ENCODE measurements at places on chromosomes 1 and 21.
A peak's percentile ranks its signal among the peaks of the same experiment; 100 is the strongest.

- H3K27me3 ChIP-seq = no peaks in the 10 kb centered on the region
- no peak overlapping the region for H3K4me3 ChIP-seq
- H3K36me3 ChIP-seq = peaks cover 27% of the 10 kb centered on the region
These were observed 36.9 kb downstream of the FGGY start for GRCh38 chr1:59333626-59334277.

DNA sequence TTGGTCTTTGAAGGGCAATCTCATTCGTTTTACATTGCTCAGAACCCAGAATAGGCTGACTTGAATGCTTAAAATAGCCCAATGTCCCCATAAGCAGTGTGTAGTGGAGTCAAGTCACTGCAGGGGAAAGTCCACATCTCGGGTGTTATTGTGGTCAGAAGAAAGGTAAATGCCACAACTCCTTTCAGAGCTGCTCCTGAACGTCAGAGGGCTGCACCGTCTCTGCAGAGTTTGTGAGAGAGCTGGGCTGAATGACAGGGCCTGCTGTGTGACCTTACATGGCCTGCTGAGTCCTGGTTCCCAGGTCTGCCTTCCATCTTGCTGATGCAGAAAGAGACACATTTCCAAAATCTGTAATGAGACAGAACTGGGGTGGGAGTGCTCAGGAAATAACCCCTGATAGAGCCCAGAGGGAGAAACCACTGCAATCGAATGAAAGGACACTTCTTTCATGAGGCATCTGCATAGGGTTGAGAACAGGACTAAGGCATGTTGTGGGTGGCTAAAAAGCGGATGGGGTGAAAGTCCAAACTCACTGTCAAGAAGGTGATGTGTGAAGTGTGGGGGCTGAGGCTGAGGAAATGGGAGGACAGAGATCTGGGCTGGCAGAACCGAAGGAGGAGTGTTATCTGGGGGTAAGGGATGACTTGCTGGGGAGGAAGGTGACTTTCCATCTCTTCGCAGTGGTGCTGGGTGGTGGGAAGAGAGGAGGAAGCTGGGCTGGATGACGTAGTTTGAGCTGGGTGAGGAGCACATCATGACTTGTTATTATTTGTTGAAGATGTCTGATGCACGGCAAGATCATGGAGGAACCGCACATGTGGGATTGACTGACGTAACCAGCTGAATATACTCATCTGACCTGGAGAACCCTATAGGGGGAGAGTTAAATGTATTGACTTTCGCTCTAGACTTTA lies 33.7 kb downstream of the XCL2 start:
- H3K36me3 ChIP-seq = peaks cover 2% of the 10 kb centered on the region
- peaks cover 86% of the 10 kb centered on the region for H3K4me1 ChIP-seq
- peak overlapping the region; percentile 87 for H3K27ac ChIP-seq
- peak overlapping the region; percentile 1 for H3K4me3 ChIP-seq

DNA sequence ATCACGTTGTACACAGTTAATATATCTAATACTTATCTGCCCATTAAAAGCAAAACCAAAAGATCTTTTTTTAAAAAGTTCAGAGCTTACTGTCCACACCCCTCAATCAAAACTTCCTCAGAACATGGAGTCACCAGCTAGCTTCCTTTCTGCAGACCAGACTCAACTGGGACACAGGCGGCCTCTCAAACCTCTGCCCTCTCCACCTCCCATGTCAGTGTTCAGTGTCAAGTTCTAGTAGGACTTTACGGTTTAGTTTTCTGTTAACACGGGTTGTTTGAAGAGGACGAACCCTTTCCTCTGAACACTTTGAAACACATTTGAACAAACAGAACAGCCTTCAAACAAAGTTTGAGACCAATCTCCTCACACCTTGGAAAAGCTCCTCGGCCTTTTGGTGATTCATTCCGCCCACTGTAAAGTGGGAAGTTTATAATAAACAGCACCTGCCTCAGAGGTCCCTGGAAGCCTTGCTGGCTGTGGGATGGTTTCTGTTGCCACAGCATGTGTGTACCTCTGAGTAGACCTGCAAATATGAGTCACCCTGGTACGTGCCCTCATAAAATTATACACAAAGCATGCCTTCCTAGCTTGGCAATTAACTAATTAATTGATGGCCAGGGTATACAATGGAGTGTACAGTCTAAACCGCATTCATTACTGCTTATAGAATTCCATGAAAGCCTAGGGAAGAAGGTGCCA lies 48.4 kb upstream of the SIPA1L2 start:
- H3K27me3 ChIP-seq = peaks cover 4% of the 10 kb centered on the region
- no peak for DNase-seq
- no peak overlapping the region for H3K4me3 ChIP-seq
- no peak overlapping the region for H3K27ac ChIP-seq

GRCh38 chr1:25182629-25183028 lies 49.7 kb downstream of the SYF2 start:
- no peak for DNase-seq
- H3K27me3 ChIP-seq = peaks cover 11% of the 10 kb centered on the region
- no peaks in the 10 kb centered on the region for H3K36me3 ChIP-seq
- H3K4me3 ChIP-seq = no peak overlapping the region
- no peak overlapping the region for H3K27ac ChIP-seq

- no peaks in the 10 kb centered on the region for H3K4me1 ChIP-seq
- H3K4me3 ChIP-seq = no peak overlapping the region
- H3K36me3 ChIP-seq = no peaks in the 10 kb centered on the region
- H3K27ac ChIP-seq = no peak overlapping the region
These were observed 12.3 kb upstream of the MYBPHL start for GRCh38 chr1:109319114-109319513.

DNA sequence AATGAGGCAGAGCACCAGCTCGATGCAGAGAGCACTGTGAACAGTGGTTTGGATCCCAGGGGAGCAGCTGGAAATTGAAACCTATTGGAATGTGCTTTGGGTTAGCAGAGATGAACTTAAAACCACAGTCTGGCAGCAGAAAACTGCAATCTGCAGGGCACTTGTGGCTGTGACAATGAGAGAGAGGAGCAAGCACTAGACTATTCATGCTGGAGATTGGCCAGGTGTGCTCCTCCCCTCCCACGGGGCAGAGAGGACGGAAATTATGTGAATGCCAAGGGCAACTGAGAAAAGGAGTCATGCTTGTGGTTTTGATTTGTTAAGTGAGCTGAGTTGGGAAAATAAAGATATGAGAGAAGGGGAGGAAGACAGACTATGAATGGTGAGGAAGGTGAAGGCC lies 38.1 kb downstream of the HSD3B2 start:
- H3K4me3 ChIP-seq = no peak overlapping the region
- no peak for DNase-seq
- peaks cover 4% of the 10 kb centered on the region for H3K4me1 ChIP-seq

- no peaks in the 10 kb centered on the region for H3K4me1 ChIP-seq
- no peak for DNase-seq
- no peaks in the 10 kb centered on the region for H3K27me3 ChIP-seq
- no peak overlapping the region for H3K4me3 ChIP-seq
- H3K27ac ChIP-seq = no peak overlapping the region
- H3K36me3 ChIP-seq = no peaks in the 10 kb centered on the region
These were observed 38.9 kb upstream of the HMGB4 start for GRCh38 chr1:33824971-33825370.

- no peaks in the 10 kb centered on the region for H3K27me3 ChIP-seq
- H3K4me3 ChIP-seq = no peak overlapping the region
- peaks cover 3% of the 10 kb centered on the region for H3K36me3 ChIP-seq
- no peak for DNase-seq
These were observed 35.8 kb downstream of the IVNS1ABP start for GRCh38 chr1:185281245-185281644.

DNA sequence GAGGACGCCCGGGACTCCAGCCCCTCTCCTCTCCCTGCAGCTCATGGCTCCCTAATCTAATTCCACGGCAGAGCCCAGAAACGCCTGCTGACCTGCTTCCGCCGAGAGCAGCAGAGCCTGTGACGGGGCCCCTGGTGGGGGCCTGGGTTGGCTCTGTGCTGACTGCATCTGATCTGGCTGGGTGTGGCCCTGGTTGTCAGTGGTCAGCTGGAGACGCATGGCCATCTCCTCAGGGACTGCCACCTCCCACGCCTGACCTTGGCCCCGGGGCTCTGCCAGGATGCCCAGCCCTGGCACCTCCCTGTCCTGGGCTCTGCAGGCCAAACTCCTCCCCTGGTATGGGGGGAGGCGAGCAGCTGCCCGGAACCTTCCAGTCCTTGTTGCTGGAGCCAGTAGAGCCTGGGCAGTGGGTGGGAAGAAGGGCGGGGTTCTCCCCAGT lies 1.1 kb upstream of the PLCH2 start:
- no peaks in the 10 kb centered on the region for H3K27me3 ChIP-seq
- no peaks in the 10 kb centered on the region for H3K4me1 ChIP-seq
- no peak overlapping the region for H3K27ac ChIP-seq
- H3K36me3 ChIP-seq = no peaks in the 10 kb centered on the region
- DNase-seq = no peak

DNA sequence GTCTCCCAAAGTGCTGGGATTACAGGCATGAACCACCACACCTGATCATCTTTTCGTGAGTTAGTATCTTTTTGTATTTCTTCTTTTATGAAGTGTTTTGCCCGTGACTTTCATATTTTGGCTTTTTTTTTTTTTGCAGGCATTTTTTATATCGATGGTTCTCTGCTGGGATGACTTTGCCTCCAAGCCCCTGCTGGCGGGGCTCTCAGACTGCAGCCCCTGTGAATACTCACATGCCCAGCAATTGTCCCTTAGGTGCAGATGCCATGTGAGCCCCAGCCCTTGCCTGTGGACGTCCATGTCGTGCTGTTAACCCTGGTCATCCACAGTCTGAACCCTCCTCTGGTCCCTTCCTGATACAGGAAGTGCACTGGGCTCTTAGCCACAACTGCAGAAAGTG lies 21.7 kb downstream of the CRYAA start:
- no peaks in the 10 kb centered on the region for H3K4me1 ChIP-seq
- H3K36me3 ChIP-seq = no peaks in the 10 kb centered on the region
- H3K27ac ChIP-seq = no peak overlapping the region

- no peak for DNase-seq
- no peaks in the 10 kb centered on the region for H3K36me3 ChIP-seq
- H3K27ac ChIP-seq = no peak overlapping the region
- peaks cover 31% of the 10 kb centered on the region for H3K27me3 ChIP-seq
These were observed 58.7 kb downstream of the KIAA0040 start for GRCh38 chr1:175133673-175134435.

- DNase-seq = no peak
- no peaks in the 10 kb centered on the region for H3K36me3 ChIP-seq
- H3K27ac ChIP-seq = no peak overlapping the region
- H3K4me3 ChIP-seq = no peak overlapping the region
- H3K4me1 ChIP-seq = no peaks in the 10 kb centered on the region
- peaks cover 26% of the 10 kb centered on the region for H3K27me3 ChIP-seq
These were observed 80.9 kb upstream of the DPYD start for GRCh38 chr1:98001764-98002163.

GRCh38 chr21:41182547-41182946 lies 14.6 kb downstream of the BACE2 start:
- no peak for DNase-seq
- H3K36me3 ChIP-seq = no peaks in the 10 kb centered on the region
- H3K27me3 ChIP-seq = no peaks in the 10 kb centered on the region
- H3K4me1 ChIP-seq = no peaks in the 10 kb centered on the region
- no peak overlapping the region for H3K27ac ChIP-seq

- H3K4me1 ChIP-seq = no peaks in the 10 kb centered on the region
- H3K27me3 ChIP-seq = peaks cover 36% of the 10 kb centered on the region
- H3K4me3 ChIP-seq = no peak overlapping the region
- no peak overlapping the region for H3K27ac ChIP-seq
- DNase-seq = no peak
These were observed 78.5 kb downstream of the PLXNA2 start for GRCh38 chr1:208165659-208166058.

DNA sequence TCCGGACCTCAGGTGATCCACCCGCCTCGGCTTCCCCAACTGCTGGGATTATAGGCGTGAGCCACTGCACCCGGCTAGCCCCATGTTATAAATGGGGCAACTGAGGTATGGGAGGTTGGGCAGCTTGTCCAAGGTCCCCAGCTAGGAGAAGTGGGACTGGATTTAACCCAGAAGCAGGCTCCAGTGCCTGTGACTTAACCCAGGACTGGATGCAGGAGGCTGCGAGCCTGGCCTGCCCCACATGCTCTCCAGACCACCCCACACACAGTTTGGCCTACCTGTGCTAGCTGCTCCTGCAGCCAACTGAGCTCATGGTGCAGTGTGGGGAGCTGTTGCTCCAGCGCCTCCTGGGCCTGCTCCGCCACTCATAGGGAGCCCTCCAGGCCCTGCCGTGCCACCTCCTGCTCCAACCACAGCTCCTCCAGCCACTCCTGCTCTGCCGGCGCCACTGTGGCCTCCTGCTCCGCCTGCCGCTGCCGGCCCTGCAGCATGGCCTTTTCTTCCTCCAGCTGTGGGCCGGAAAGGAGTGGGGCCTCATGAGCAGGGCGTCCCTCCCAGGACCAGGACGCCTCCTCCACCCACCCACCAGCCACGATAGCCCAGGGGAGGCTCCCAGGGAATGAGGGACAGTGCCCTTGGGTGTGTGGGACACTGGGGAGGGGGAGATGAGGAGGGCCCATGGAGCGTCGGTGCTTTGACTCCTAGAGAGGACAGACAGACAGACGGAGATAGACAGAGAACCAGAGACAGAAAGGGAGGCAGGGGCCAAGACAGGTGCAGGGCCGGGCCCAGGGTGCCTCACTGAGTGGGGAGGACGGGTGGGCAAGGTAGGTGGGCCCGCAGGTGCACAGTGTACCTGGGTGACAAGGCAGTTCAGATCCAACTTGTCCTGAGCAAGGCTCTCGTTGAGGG lies 12.4 kb upstream of the NBPF1 start:
- H3K4me3 ChIP-seq = no peak overlapping the region
- DNase-seq = no peak
- no peaks in the 10 kb centered on the region for H3K4me1 ChIP-seq
- peaks cover 43% of the 10 kb centered on the region for H3K36me3 ChIP-seq
- no peaks in the 10 kb centered on the region for H3K27me3 ChIP-seq
- H3K27ac ChIP-seq = no peak overlapping the region

GRCh38 chr1:86489242-86489878 lies 20.6 kb downstream of the CLCA1 start:
- H3K4me1 ChIP-seq = no peaks in the 10 kb centered on the region
- no peak overlapping the region for H3K27ac ChIP-seq
- H3K4me3 ChIP-seq = no peak overlapping the region
- H3K36me3 ChIP-seq = no peaks in the 10 kb centered on the region

- H3K27me3 ChIP-seq = no peaks in the 10 kb centered on the region
- H3K4me3 ChIP-seq = peak overlapping the region; percentile 84
- DNase-seq = no peak
- H3K4me1 ChIP-seq = peaks cover 21% of the 10 kb centered on the region
These were observed 703 bp downstream of the ERI3 start for GRCh38 chr1:44354268-44354839.

DNA sequence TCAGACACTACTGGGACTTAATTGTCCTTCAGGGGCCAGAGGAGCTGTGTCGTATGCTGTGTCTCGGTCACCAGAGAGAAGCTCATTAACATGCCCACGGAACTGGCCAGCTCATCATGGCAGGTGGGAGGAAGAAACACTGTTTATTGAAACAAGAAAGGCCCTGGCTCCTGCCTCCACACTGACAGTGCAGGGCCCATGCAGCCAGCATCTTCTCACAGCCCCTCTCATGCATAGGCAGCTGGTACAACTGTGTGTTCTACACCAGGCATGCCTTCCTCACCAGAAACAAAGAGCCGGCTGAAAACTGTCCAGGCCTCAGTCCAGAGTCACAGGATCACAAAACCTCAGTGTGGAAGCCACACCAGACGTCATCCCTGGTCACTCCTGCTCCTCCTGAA lies 106.0 kb downstream of the UBE2U start:
- no peak overlapping the region for H3K4me3 ChIP-seq
- no peaks in the 10 kb centered on the region for H3K27me3 ChIP-seq
- no peak overlapping the region for H3K27ac ChIP-seq
- no peaks in the 10 kb centered on the region for H3K36me3 ChIP-seq
- H3K4me1 ChIP-seq = no peaks in the 10 kb centered on the region

All from activated T-helper 2 cell treated with anti-CD3 and anti-CD28 coated beads, Interferon-gamma antibody, Interleukin-2, Interleukin-4, amounts not matched to agents 10 μg/mL and 5 μg/mL and 100 μg/mL, durations not matched to agents 14 hours and 24 hours and 36 hours (primary cell).